ENCODE measurements at places on chromosomes 1 and 21.

GRCh38 chr1:12208764-12209494 is 20.9 kb upstream of the VPS13D start:
- DNase-seq: peak; percentile 90

DNA sequence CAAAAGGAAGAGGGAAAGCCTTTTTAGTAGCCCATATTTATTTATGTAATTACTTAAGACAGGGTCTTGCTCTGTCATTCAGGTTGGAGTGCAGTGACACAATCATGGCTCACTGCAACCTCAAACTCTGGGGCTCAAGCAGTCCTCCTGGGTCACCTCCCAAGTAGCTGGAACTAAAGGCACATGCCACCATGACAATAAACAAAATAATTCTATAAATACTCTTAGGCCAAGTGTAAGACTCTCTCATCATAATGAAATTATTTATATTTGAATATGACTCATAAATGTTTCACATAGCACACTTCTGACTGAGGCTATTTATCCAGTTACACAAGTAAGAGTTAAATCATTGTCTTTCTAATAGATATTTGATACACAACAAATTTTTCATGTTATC is 314.7 kb downstream of the AMY1C start:
- DNase-seq: no peak

DNA sequence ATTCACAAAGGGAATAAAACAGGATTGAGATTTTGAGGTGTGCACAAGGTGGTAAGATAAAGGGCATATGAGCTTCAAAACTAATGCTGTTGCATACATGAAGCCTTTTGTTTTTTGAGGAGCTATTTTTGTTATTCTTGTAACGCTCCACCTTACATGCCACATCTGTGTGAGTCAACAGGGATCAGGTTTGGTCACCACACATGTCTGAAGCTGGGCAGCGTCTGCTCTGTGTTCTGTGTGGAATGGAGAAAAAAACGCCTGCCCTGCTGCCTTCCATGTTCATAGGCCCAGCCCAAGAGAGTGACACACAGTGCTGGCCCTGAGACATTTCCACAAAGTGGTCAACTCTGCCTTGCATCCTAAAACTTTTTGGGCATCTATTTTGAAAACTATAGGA is 67.7 kb downstream of the MPZL1 start:
- no peak for DNase-seq

DNA sequence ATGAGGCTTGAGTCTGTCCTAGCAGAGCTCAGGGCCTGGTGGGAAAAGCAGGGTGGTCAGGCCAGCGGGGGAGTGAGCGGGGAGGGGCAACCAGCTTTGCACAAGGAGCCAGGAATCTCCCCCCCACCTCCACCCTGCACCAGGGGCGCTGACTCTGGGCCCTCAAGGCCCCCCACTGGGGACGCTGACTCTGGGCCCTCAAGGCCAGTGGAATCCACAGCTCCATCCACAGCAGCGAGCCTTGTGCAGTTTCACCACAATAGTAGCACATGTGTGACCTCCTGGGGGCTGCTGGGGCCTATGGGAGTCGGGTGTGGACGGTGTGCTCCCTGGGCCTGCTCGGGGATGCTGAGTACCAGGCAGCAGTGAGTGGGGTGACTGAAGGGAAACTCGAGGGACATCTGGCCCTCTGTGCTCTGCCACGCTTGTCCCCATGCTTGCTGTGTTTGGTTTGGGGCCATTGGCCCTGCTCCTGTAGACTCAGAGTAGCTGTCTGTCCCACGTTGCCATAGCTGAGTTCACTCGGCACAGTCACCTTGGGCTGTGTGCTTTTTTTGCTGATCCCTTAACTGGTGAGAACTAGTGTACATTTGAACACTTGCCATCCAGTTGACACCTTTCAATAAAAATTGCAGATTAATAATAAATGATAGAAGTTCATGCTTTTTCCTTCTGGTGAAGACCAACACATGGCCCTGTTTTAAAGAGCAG is 89.2 kb downstream of the ADARB1 start:
- peak; percentile 62 for DNase-seq

DNA sequence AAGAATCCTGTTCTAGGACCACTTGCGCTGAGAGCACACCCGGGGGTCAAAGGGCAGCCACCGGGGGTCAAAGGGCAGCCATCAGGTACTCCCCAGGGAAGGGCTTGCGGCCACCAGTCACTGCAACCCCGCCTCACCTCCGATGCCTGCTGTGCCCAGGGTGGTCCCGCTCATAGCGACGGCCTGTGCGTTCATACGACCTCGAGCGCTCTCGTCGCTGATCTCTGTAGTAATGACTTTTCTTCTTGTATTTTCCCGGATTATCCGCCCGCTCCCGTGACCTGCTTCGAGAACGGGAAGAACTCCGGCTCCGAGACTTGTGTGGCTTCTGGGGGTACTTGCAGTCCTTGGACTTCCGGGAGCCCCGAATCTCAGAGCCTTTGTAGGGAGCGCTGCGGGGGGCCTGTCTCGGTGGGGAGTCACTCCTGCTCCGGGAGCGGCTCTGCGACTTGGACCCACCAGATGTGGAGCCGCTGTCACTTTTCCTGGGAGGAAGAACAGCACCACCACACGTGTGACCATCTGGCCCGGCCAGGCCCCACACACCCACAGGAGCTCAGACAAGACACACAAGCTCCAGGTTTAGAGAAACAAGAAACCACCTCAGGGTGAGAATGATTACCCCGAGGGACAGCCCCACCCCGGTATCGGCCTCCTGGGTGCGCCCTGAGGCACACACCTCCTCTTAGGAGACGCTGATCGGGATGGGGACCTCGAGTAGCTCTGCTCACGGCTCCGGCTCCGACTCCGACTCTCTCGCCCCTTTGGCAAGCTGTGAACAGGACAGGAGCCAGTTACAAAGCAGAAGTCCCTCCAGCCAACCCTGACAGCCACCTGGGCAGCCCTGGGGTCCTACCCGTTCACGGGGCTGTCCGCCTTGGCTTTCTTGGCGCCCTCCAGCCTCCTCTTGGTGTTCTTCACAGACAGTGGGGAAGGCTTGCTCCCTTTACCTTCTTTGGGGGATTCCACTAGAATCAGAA is 11.7 kb downstream of the CCNL2 start:
- no peak for DNase-seq

- peak; percentile 65 for DNase-seq
Observed at GRCh38 chr1:906600-907420, 16.9 kb upstream of the SAMD11 start.

DNA sequence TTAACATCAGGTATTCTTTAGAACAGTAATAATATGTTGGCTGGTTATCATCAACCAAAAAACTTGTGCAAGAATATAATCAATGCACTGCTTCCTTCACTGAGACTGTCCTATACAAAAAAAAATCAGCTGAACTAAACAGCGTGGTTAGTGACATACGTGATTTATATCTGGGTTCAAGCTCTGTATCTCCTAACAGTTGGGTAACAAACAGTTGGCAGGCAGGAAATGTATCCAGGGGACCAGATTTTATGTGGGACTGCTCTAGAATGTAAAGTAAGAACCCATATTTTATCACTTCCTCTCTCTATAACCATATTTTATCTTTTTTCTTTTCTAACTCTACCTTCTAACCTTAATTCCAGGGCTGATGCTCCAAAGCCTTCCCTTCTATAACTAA is 8.0 kb downstream of the ACBD6 start:
- DNase-seq: no peak

GRCh38 chr21:42839271-42840231 is 39.8 kb downstream of the WDR4 start:
- DNase-seq: peak; percentile 62

- no peak for DNase-seq
Observed at GRCh38 chr1:151802372-151802771, 2.8 kb downstream of the LINGO4 start.

GRCh38 chr1:205228093-205228521 is 361 bp downstream of the TMCC2 start:
- no peak for DNase-seq

GRCh38 chr1:93519199-93519829 is 71.4 kb downstream of the FNBP1L start:
- no peak for DNase-seq

- DNase-seq: no peak
Observed at GRCh38 chr1:47794081-47794480, 203.1 kb downstream of the TRABD2B start.

- DNase-seq: no peak
Observed at GRCh38 chr1:39450956-39451606, 40.4 kb upstream of the BMP8A start.

GRCh38 chr1:116253566-116254382 is 119.3 kb upstream of the ATP1A1 start:
- no peak for DNase-seq

- no peak for DNase-seq
Observed at GRCh38 chr21:45887120-45887611, 94.4 kb upstream of the COL6A1 start.

DNA sequence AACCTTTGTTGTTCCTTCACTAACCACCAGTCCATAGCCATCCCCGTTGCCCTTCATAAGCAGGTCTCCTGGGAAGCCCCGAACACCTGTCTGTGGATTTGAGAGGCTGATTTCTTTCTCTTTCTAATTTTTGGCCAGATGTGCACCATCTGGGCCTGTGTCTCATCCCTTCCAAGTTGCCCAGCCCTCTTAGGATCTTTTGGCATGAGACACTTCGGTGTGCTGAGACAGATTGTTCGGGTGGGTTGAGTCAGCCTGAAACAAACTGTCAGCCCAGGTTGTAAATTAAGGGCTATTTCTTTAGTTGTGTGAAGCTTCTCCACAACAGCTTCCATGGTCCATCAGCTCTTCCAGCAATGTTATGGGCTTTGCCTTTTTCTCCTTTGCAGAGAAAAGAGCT is 1.4 kb upstream of the DNAJC11 start:
- no peak for DNase-seq

DNA sequence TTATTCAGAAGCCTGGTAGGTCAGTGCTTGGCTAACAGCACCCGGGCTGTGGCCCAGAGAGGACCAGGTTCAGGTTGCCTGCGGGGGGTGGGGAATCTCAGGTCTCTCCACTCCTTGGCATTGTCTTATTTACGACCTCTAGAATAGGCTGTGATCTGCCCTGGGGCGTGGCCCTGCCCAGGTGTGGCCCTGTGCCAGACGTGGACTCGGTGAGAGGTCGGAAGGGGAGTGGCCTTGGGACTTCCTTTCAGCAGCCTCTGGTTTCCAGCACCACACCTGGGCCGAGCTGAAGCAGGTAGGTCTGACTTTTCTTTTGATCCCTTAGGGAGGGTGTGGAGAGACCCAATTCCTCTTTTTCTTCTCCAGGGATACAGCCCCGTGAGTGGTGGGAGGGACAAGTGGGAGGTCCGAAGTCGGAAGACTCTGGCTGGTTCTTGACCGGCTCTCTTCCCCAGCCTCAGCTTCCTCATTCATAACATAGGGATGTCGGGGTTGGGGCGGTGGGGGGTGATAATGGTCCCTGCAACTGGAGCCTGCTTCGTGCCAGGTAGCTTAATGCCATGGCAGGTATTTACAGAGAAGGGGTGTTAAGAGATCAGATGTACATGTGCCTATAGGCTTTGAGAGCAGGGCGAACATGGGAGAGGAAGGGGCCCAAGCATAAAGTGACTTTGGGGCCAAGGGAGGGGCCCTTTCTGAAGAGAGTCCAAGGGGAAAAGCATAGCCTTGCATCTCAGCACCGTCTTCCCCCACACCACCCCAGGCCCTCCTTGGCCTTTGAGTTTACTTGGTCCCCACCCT is 16.5 kb downstream of the ACOT11 start:
- DNase-seq: no peak

DNA sequence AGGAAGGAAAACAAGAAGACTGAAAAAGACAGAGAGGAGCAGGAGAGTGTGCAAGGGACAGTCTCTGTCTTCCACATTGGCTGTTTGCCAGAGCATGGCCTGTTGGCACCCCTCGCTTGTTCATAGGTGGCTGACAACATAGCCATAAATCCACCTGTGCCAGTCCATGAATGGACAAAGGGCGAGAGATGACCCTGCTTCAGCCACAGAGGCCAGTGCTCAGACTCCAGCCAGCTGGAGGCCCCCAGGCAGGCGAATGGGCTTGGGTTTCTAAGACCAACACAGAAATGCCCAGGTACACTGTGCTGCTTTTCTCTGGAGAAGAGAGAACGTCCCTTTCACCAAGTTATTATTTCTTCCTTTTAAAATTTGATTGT is 60.6 kb downstream of the RIPK4 start:
- no peak for DNase-seq

DNA sequence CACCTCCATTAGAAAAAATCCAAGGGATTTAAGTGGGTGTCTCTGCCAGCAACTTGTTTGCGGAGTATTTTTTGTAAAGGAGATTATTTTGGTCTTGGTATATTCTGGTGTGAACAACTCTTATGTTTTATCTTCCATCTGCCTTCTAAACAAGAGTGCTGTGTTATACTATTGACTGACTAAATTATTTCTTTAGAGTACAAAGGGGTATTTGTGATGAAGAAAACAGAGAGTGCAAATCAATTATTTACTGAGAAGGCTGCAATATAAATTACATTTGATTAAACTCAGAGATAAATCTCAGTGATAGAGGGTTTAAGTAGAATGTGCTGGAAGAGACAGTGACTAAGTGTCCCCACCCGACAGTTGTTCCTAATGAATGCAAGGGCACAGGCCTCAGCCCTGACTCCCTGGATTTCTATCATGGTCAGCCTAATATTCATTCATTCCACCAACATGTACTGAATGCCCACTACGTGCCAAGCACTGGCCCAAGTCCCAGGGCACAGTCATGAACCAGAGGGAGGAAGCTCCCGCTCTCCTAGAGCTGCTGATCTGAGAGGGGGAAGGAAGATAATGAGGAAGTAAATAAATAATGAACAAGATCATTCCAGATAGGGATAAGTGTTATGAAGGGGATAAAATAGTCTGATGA is 196.9 kb upstream of the C8B start:
- DNase-seq: no peak

GRCh38 chr1:84360316-84360715 is 38.0 kb upstream of the DNASE2B start:
- no peak for DNase-seq

DNA sequence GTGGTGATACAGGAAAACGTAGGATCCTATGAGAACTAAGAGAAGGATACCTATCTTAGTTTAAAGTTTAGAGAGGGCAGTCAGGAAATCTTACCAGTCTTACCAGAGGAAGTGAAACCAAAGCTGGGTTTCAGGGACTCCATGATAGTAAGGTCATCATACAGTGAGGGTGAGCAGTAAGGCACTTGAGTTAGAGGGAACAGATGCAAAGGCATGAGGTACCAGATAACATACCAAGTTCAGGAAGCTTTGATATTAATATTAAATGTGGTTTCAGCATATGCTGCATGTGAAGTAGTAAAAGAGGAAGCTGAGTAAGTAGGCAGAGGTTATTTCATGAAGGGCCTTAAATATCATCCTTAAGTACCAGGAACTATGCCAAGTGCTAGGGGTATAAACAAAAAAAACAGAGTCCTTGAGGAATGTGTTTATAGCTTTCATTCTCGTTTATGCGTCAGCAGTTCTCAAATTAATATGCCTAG is 16.9 kb downstream of the ATG4C start:
- no peak for DNase-seq

- DNase-seq: no peak
Observed at GRCh38 chr21:46158666-46159300, 3.4 kb upstream of the FTCD start.

GRCh38 chr21:33041981-33042380 is 16.2 kb downstream of the OLIG2 start:
- no peak for DNase-seq
